ENCODE measurements at places on chromosomes 16 and 17.

GRCh38 chr17:77472468-77473310 lies 331.9 kb downstream of the SEC14L1 start:
- no peak for DNase-seq

DNA sequence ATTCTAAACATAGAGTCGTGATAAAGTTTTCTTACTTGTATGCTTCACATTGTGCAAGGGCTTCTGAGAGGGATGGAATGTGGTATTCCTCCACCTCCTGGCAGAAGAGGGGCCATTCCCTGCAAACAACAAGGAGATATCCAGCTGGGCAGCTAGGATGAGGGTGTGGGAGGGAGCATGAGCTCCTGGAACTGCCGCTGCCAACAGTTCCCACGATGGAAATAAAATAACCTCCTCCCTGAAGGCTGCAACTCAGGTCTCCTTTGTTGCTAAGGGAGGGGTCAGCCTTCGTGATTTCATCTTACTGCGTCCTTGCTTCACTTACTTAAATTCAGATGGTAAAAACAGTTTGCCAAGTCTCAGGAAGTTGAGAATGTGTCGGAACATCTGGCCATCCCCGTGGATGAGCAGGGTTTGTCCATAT lies 15.6 kb downstream of the PLEKHG4 start:
- DNase-seq: peak; percentile 65

DNA sequence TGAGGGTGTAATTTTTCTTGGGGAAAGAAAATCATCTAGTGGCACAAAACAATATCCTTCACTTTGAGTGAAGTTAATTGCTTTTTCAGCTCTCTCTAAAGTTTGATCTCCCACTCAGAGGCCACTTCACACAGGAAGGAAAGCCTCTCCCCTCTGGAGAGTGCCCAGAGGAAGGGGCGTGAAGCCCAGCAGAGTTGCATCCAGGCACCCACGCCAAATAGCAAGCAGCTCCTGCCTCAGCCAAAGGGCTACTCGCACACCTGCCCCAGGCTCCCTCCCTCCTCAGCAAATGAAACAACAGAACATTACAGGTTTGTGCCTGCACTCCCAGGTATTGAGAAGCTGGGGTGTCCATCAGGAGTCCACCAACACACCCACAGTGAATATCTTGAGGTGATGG lies 183.0 kb upstream of the RPL38 start:
- DNase-seq: no peak

DNA sequence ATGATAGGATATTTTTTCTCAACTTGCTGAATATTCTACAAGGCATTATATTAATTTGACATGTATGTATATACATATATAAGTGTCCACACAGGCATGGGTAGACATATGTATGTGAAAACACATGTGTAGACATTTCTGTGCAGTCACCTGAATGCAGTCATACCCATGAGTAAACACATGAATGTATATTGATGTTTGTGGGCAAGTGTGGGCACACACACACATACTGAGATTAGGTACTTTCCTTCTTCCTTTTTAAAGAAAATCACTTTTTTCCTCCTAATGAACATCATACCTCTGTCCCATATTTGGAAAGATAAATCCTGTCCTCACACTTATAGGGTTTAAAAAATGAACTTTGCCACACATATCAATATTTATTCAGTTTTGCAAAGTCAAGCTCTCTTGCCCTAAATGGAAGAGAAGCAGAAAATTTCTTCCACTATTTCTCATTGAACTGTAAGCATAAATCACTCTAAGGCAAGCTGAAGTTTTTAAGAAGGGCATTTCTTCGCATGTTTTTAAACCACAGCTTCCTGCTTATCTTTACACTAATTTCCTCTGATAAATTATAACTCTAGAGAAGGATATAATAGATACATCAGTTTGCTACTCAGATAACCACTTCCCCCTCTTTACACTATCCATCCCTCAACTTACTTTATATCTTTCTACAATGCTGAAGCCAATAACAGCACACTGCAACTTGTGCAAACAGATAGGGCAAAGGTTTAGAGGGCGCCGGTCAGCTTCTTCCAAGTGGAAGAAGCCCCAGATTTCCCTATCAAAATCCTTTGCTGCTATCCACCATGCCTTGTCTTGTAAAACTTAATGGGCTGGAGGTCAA lies 49.6 kb upstream of the LRRC37A3 start:
- no peak for DNase-seq

DNA sequence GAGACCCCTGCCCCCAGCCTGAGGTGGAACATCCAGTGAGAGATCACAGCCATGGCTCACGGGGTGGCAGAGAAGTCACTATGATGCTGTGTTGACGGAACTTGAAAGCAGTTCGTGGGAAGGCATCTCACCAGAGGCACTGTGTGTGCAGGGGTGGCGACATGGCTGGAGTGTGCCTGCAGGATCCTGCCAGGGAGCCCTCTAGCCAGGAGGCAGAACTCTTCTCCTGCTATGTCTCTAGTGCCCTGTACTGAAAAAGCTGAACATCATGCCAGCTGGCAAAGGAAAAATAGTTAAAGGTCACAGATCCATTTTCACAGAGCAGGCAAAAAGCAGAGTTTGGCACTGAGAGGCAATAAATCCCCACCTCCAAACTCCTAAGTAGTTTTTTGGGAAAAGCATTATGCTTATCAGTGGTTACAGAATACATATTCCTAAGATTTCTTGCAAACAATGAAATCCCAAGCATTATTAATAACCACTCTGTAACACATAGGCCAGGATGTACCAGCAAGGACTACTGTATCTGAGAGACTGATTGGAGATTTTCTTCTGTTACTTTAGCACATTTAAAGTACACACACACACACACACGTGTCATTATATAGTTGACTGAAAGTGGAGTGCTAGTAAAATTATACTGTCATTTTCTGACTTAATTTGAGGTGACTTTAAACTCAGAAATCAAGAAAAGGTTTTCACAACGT lies 36.8 kb downstream of the TNRC6C start:
- no peak for DNase-seq

GRCh38 chr17:17906418-17907215 lies 65.6 kb downstream of the TOM1L2 start:
- no peak for DNase-seq
